CD4-positive, alpha-beta T cell treated with Interleukin-10 for 1 hour (primary cell): ENCODE measurements at places on chromosomes 3 and 15.

GRCh38 chr3:106245400-106245799 is 376.6 kb upstream of the CBLB start:
- DNase-seq: no peak

DNA sequence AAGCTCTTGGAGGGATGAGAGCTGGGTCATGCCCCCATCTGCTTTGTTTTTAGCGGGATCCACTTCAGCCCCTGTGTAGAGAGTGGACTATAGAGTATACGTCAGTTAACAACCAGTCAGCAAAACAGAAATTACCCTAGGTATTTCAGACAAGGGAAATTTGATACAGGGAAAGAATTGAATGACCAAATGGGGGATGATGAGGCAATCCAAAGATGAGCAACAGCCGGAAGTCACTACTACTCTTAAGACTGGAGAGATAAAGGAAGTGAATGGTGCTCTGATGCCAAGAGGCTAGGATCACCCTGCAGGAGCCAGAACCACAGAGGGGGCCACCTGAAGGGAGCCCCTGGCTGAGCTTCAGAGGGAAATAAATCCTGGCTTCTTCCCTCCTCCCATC is 1.7 kb upstream of the GPR62 start:
- DNase-seq: no peak

- no peak for DNase-seq
These were observed 3.7 kb downstream of the IGF2BP2 start for GRCh38 chr3:185820973-185821758.

GRCh38 chr3:143885780-143886427 is 37.6 kb upstream of the SLC9A9 start:
- DNase-seq: peak; percentile 51

DNA sequence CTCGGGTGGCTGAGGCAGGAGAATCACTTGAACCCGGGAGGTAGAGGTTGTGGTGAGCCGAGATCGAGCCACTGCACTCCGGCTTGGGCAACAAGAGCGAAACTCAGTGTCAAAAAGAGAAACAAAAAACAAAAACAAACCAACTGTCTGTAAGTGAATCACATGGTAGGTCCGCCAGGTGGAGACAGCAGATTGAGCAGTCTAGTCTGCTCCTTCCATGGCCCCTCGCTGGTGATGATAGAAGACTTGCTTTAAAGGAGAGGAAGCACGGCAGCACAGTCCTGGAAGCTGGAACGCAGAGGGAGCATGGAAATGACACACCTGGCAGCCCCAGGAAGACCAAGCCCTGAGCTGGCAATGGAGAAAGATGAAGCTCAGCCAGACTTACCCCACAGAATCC is 31.4 kb upstream of the MGLL start:
- no peak for DNase-seq

GRCh38 chr3:5212628-5213573 is 25.4 kb downstream of the EDEM1 start:
- DNase-seq: no peak

DNA sequence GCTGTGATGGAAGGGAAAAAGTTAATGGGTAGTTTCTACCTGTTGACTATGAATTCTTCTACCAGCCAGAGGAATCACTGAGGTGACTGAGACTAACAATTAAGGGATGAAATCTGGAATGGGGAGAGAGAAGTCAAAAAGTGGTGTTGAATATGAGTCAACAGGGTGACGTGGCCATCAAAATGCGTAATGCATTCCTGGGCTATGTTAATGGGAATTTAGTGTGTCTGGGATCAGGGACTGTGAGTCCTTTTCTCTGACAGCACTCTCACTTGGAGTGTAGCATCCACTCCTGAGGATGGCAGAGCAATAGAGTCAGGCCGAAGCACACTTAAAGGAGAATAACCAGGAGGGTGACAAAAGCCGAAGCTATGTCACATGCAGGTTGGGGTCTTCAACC is 60.4 kb downstream of the MESD start:
- DNase-seq: no peak

DNA sequence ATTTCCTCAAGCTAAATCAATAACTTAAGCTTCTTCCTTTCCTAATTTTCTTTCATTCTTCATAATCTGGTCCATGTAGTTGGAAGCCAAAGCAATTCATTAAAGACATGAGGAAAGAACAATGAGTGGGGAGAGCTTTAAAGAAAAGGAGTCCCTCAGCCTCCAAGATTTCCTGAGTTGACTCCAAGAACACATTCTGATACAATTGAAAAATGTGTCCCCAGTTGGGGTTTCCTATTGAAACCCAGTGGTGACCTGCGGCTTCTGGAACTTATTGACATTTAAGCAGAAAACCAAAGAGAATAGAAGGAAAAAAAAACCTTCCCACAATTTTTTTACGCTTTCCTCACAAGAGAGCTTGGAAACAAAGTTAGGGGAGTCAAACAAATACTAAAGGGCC is 37.0 kb downstream of the ATP8B4 start:
- DNase-seq: no peak

GRCh38 chr3:55269096-55269495 is 218.0 kb downstream of the WNT5A start:
- DNase-seq: no peak

DNA sequence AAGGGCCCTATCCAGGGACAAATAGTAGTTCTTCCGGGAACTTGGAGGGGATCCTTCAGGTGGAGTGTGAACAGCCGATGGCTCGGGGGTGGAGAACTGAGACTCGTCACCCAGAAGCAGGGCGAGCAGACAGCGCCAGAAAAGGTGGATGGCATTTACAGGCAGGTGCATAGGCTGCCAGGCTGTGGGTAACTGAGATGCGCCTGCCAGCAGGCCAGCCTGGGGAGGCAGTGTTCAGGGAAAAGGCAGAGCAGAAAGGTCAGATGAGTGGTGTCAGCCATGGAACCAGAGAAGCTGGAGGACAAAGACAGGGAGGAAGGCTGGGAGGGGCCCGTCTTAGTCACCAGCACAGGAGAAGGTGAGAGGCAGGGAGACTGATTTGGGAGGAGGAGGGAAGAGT is 53.0 kb upstream of the SEC22A start:
- DNase-seq: no peak

DNA sequence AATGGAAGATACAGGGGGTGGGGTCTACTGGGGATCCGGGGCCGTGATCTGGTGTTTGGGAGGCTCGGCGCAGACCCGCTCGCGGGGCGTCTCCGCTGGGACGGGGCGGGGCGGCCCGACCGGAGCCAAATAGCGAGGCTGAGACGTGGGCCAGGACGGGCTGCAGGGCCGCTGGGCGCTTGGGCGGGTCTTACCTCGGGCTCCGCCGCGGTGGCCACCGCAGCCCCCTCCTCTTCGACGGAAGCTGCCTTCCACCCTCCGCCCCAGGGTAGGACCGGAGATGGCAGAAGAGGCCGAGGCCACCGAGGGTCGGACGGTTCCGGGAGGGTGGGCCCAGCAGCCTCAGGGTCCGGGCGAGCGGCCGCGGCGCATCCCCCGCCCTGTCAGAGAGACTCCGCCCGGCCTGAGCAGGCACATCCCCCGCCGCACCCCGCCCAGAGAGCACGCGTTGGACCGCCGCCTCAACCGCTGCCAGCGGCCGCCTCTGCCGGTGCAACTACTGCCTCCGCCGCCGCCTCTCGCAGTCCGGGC is 399 bp downstream of the MYO9A start:
- DNase-seq: peak; percentile 67

GRCh38 chr15:36798366-36798765 is 218.9 kb downstream of the CDIN1 start:
- no peak for DNase-seq

- no peak for DNase-seq
These were observed 8.2 kb upstream of the ATP13A3 start for GRCh38 chr3:194494951-194495374.

GRCh38 chr15:77637851-77638692 is 5.4 kb upstream of the LINGO1 start:
- DNase-seq: no peak

DNA sequence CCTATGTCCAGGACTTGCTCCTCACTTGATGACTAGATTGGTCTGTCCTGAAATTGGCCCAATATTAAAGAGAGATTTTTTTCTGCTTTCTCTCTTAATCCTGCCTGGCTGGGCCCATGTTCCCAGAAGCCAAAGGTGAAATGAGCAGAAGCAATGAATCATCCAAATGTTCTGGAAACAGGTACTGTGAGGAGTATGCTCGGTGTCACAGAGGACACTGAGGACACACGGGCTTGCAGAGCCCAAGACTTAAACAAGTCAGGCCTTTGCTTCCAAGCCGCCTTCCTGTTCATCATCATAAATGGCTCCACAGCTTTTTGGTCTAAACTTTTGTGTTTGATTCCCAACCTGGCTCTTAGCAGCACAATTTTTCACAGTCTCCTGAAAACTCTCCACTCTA is 31.4 kb downstream of the EIF3J start:
- no peak for DNase-seq

DNA sequence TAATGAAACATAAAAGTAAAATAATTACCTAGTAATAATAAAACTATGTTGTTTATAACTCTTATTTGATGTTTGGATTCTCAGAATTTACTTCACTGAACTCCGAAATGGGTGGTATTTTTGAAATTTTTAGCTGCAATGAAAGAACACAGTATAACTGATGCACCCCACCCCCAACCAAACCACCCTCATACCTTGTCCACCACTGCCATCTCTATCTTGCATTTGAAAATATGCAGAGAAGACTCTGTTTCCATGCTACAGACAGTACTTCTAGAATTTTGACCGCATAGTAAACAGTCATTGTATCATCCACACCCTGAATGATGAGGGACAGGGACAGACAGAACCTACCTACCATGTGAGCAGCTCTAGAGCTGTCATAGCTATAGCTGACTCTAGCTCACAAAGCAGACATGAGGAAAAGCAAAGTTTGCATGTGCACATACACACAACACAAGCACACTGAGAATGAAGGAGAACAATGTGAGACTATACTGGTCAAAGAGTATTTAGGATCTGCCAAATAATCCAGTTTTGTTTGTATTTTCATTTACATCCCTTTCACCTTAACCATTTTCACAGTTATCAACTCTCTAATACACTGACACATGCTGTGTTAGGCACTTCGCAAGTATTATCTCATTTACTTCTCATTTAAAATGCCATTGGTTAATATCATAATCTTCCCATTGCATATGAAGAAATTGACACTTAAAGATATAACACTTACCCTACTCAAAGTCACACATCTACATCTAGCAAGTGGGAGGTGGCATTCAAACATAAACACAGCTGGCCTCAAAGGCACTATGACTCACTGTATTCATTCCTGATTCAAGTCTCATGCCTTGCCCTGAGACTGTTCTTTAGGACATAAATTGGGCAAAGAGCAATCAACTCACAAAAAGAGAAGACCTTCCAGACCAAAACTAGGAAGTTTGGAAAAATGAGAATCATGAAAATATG is 1014.7 kb upstream of the CFAP20DC start:
- no peak for DNase-seq

DNA sequence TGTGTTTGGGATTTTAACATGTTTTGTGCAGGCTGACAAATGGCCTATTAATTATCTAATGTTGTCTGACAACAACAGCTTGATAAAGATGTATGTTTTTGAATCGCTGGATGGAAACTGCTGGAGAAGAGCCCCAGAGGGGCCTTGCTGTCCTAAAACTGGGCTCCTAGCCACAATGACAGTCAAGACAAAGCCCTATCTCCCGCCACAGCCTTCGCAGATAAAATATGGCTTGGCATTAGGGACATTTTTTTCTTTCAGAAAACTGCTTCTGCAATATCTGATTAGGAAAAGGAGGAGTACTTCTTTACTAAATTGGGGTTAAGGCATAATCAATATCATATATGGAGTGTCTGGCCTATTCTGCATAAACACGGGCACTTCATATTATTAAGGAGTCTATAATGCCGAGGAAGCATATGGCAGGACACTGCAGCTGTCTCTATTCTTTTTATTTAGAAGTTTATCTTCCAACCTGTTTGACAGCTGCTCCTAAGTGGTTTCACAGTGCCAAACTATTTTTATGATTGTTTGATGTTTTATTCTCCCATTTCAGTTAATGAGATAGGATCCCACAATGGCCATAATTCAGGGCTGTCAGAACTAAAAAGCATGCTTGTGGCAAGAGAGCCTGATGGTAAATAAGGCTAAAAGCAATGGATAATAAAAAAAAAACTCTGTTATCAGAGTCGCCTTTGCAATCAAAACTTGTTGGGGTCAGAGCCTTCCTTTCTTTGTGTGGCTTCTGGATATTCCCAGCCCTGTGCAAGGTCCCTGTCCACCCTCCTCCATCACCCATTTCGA is 210.1 kb downstream of the MECOM start:
- no peak for DNase-seq

GRCh38 chr3:133412183-133413132 is 12.6 kb downstream of the BFSP2 start:
- no peak for DNase-seq

- DNase-seq: no peak
These were observed 98.1 kb upstream of the FOXB1 start for GRCh38 chr15:59906046-59906445.
